ENCODE measurements at places on chromosomes 4 and X.

DNA sequence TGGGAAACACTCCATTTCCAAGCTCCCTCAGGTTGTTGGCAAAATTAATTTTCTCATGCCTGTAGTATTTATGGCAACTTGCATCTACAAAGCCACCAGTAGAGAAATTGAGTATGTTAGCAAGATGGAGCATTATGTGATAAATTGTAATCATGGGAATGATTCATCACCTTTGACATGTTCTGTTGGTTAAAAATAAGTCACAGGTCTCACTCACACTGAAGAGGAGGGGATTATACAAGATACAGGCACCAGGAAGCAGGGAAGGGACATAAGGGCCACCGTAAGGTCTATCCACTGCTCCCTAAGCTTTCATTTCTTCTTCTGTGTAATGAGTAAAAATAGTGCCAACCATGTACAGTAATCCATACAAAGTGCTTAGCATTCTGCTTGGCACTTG is 313.0 kb downstream of the GBA3 start:
- no peak for DNase-seq

DNA sequence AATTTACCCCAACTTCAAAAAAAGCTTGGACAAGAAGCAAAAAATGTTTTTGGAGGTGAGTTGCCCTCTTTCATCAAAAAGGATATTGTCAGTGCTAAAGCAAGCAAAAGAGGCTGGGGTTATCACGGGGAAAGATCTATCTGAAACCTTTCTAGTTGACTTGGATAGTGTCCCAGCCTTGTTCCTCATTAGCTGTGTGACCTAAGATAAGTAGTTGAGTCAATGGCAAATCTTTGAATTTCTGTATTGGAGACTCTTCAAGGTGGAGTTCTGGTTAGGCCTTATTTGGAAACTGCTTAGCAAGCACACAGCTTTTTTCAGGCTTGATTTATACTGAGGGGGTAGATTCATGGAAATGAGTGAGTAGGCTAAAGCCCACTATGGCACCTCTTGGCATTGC is 271.6 kb downstream of the GRIA3 start:
- no peak for DNase-seq

GRCh38 chr4:8745826-8746225 is 125.8 kb downstream of the HMX1 start:
- DNase-seq = no peak

GRCh38 chr4:23291139-23291538 is 598.4 kb downstream of the GBA3 start:
- no peak for DNase-seq

- DNase-seq = no peak
Observed at GRCh38 chr4:121690001-121690400, 6.8 kb downstream of the ANXA5 start.

DNA sequence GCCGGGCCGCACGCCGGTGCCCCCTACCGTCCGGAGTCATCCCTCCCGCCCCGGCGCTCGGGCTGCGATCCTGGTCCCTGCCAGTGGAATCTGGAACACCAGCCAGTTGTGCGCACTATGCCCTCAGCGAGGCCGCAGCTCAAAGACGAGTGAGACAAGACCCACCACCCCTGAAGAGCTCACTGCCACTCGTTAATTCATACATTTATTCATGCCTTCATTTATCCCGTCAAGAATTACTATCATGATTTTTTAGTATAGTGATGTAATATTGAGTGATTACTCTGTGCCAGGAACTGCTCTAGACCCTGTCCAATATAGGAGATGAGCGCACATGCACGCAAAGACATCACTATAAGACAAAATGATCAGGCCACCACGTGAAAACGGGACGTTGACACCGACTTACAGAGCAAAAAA is 247 bp upstream of the PPA2 start:
- peak; percentile 90 for DNase-seq

- no peak for DNase-seq
Observed at GRCh38 chr4:66000510-66001117, 330.3 kb upstream of the EPHA5 start.

DNA sequence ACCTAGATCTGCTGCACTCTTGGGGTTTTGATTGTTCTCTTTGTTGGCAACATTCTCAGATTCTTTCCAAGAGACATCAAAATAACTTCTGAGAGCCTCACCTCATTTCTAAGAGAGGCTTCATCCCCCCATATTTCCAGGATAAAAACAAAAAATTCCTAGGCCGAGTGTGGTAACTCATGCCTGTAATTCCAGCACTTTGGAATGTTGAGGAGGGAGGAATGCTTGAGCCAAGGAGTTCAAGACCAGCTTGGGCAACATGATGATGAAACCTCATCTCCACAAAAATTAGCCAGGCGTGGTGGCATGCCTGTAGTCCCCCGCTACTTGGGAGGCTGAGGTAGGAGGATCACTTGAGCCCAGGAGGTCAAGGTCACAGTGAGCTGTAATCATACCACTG is 477.0 kb downstream of the INPP4B start:
- DNase-seq = no peak
